ENCODE measurements at places on chromosomes 4 and X. TPM values are rescaled to one million over a fixed set of nuclear protein-coding genes. Genes with fewer than 3 reads are reported as not detected.

HEPH gene
- total RNA-seq: 110 TPM

DNA sequence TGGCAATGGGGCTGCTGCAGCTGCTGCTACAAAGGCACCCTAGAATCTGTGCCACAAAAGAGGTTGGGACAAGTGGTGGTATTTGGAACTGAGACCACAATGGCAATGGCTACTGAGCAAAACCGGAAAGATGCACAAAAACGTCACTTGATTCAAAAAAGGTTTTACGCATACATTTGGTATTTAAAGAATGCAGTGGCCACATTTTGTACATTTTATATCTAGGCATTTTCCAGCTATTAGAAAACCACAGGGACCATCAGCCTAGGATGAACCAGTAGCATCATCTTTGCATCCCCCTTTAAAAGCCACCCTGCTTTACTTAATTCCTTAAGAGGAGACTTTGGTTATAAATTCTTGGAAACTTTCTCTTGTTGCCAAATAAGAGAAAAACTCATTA lies 104.8 kb upstream of the CXCL13 start:
- no peak for ATAC-seq

DNA sequence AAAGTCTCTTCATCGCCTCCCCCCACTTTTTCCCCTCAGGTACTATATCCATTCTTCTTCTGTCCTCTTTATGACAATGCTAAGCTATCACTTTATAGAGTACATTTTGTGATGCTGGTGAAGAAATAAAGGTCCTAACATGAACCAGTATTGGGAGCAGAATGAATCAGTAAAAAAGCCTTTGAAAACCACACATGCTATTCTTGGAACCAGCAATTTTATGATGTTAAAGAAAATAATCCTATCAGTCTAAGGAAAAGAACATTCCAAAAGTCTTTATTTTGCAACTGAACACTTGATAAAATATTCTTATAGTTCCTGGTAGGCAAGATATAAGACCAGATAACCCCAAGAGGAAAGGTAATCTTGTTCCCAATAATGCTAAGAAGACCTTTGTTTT lies 107.8 kb upstream of the MCF2 start:
- ATAC-seq: no peak

DNA sequence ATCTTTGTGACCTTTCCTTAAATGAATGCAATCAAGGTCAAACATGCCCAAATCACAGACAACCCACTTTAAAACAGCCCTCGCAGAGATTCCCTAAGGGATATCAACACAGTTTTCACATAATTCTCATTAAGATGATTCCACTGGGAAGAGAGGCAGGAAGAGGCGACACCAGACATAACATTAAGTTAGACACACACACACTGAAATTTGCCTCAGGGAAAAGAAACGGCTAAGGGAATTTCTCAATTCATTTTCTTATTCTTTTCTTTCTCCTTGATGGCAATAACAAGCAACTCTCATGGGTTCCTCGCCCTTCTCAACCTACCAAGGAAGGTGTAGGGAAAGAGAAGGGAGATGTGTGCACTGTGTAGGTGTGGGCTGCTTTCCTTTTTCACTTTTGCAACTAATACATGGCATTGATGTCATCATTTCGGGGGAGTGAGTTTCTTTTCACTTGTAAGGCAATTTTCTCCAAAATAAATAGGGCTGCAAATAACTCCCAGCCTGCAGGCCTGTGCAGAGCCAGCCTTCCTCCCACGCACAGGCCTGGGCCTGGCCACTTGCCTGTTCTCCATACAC lies 41.4 kb downstream of the SOD3 start:
- no peak for ATAC-seq

DNA sequence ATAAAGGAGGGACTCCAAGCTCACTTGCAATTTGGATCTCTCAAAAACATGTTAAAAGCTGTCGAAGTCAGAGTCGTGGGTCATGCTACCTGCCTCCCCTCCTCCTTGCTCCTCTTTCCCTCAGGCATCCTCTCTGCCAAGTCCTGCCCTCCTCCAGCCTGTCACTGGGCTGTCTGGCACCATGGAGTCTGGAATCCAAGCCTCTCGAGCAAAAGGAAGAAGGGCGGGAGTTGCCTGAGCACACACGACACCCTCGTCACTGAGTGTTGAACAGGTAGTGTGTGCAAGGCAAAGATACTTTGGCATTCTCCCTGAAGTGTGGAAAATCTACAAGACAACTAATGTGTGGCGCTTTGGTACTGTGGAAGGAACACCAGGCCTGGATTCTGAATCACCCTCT lies 62.2 kb downstream of the HAUS3 start:
- no peak for ATAC-seq

DNA sequence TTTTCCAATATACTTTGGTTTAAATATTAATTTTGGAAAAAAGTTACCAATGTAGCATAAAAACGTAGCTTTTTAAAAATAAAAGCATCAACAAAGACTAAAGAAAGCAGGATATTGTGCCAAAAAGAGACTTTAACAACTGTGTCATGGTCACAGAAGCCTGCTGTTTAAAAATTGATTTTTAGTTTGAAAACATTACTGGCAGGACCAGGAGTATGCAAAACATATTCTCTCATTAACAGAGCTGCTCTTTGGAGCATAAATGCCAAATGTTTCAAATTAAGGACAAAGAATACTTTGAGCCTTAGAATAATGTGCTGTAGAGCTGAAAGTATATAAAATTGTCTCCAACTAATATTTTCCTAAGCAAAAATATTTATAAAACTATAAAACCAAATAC lies 279.0 kb downstream of the ARAP2 start:
- no peak for ATAC-seq

GRCh38 chrX:123818243-123818642 lies 41.6 kb upstream of the XIAP start:
- ATAC-seq: no peak

DNA sequence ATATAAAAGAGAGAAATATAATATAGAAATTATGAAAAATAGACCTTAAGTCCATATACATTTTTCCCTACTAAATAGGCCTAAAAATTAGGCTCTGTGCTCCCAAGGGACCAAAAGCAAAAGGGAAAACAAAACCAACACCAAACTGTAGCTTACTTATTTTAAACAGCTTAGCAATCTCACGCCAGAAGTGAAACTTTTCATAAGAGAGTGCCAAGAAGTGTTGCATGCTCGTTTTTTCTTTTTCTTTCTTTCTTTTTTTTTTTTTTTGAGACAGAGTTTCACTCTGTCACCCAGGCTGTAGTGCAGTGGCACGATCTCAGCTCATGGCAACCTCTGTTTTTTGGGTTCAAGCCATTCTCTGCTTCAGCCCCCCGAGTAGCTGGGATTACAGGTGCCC lies 250.4 kb downstream of the TMA16 start:
- no peak for ATAC-seq

DNA sequence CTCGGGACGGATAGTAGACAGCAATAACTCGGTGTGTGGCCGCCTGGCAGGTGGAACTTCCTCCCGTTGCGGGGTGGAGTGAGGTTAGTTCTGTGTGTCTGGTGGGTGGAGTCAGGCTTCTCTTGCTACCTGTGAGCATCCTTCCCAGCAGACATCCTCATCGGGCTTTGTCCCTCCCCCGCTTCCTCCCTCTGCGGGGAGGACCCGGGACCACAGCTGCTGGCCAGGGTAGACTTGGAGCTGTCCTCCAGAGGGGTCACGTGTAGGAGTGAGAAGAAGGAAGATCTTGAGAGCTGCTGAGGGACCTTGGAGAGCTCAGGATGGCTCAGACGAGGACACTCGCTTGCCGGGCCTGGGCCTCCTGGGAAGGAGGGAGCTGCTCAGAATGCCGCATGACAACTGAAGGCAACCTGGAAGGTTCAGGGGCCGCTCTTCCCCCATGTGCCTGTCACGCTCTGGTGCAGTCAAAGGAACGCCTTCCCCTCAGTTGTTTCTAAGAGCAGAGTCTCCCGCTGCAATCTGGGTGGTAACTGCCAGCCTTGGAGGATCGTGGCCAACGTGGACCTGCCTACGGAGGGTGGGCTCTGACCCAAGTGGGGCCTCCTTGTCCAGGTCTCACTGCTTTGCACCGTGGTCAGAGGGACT lies 5.7 kb upstream of the MSANTD1 start:
- no peak for ATAC-seq

All from gastroesophageal sphincter (tissue), 4 donors.